K562 (cell line): ENCODE measurements at places on chromosomes 7 and 10. TPM values are rescaled to one million over a fixed set of nuclear protein-coding genes. Genes with fewer than 3 reads are reported as not detected.

GRCh38 chr7:148419856-148420832 is 170.4 kb upstream of the C7orf33 start:
- H3K36me3 ChIP-seq = no peaks in the 10 kb centered on the region
- no peaks in the 10 kb centered on the region for H3K4me1 ChIP-seq
- H3K4me3 ChIP-seq = no peak overlapping the region

GRCh38 chr7:73463260-73463659 is 29.7 kb downstream of the FZD9 start:
- no peaks in the 10 kb centered on the region for H3K27me3 ChIP-seq
- no peaks in the 10 kb centered on the region for H3K4me1 ChIP-seq
- no peak overlapping the region for H3K4me3 ChIP-seq
- H3K36me3 ChIP-seq = peaks cover 96% of the 10 kb centered on the region
- DNase-seq = no peak

DNA sequence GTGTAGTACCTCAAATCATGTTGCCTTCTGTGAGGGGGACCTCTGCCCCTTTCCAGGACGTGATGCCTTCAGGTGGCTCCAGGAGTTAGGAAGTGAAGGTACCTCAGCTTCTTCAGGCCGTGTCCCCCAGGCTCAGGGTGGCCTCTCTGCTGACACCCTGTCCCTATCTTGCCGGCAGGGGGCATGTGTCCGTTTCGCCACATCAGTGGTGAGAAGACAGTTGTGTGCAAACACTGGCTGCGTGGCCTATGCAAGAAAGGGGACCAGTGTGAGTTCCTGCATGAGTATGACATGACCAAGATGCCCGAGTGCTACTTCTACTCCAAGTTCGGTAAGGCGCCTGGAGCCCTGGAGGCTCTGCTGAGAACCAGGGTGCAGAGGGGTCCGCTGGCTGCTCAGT is 9.2 kb downstream of the CPSF4 start:
- no peaks in the 10 kb centered on the region for H3K27me3 ChIP-seq
- no peak overlapping the region for H3K4me3 ChIP-seq
- H3K4me1 ChIP-seq = peaks cover 2% of the 10 kb centered on the region; the same call in 2 of the 3 replicates
- peaks cover 94% of the 10 kb centered on the region for H3K36me3 ChIP-seq

DNA sequence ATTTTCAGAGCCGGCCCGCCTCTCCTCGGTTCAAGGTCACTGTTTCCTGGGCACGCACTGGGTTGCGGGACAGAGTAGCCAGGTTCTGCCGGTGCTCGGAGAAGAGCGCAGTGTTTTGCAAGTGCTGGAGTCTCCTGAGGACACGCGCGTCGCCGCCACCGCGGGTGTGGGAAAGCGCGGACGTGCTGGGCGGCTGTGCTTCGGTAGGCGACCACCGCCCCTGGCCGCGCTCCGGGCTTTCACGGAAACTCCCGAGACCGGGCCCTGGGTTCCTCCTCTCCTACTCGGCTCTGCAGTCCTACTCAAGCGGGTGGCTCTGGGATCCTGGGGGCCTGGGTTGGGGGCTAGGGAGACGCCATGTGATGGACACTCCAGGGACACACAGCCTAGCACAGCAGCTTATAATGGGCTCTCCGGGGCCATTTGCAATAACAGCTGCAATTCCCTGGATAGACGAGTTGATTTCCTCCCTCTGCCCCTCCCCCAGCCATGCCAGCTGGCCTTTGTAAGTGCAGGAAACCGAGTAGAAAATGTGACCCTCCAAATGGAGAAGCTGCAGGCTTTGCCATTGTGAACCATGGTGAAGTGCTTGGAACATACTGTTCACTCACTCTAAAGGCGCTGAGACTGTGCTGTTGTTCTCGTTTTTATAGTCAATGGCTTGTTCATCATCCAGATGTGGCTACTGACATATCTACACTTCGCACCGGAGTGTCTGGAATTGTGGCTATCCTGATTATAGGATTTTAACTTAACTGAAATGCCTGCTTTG is 2.1 kb downstream of the FRAT1 start:
- H3K36me3 ChIP-seq = no peaks in the 10 kb centered on the region
- no peak overlapping the region for H3K4me3 ChIP-seq
- H3K27ac ChIP-seq = no peak overlapping the region
- no peak for DNase-seq
- H3K4me1 ChIP-seq = peaks cover 7% of the 10 kb centered on the region
- H3K27me3 ChIP-seq = no peaks in the 10 kb centered on the region

GRCh38 chr7:26675143-26675887 is 189.1 kb downstream of the SKAP2 start:
- no peaks in the 10 kb centered on the region; the same call in 2 of the 3 replicates for H3K4me1 ChIP-seq
- H3K36me3 ChIP-seq = no peaks in the 10 kb centered on the region
- no peak overlapping the region for H3K27ac ChIP-seq
- no peak for DNase-seq
- H3K4me3 ChIP-seq = no peak overlapping the region
- no peaks in the 10 kb centered on the region for H3K27me3 ChIP-seq

DNA sequence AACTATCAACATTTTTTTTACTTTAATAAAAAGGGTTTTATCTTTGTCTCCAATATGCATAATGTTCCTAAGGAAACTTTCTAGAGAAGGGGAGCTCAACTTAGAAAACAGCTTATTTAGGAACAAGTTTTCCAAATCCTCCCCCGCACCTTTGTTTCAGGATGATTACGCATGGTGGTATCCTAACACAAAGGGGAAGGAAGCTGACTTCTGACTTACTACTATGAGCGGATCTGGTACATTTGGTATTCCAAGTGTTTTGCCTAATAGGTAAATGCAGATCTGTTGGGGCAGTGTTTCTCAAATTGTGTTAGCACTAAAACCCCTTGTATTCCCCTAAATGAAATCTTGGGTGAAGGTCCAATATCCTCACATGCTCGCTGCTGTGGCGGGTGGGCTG is 229.3 kb upstream of the KLF14 start:
- H3K4me1 ChIP-seq = no peaks in the 10 kb centered on the region
- no peaks in the 10 kb centered on the region for H3K27me3 ChIP-seq
- no peak overlapping the region for H3K4me3 ChIP-seq
- DNase-seq = no peak

GRCh38 chr10:85638797-85639196 is 727.8 kb downstream of the GRID1 start:
- no peaks in the 10 kb centered on the region for H3K4me1 ChIP-seq
- H3K36me3 ChIP-seq = no peaks in the 10 kb centered on the region; the same call in 2 of the 3 replicates
- no peak overlapping the region for H3K4me3 ChIP-seq

Gene ACHE
- polyA plus RNA-seq = 8.0 and 9.3 TPM in 2 replicates

Gene PNLIP
- polyA plus RNA-seq = not detected in 2 replicates

Gene GJD4
- not detected in 2 replicates for polyA plus RNA-seq
